Astrocyte (in vitro differentiated cells and primary cell): ENCODE measurements at places on chromosomes 1 and 21. TPM values are rescaled to one million over a fixed set of nuclear protein-coding genes. Genes with fewer than 3 reads are reported as not detected.
A peak's percentile ranks its signal among the peaks of the same experiment; 100 is the strongest.

DNA sequence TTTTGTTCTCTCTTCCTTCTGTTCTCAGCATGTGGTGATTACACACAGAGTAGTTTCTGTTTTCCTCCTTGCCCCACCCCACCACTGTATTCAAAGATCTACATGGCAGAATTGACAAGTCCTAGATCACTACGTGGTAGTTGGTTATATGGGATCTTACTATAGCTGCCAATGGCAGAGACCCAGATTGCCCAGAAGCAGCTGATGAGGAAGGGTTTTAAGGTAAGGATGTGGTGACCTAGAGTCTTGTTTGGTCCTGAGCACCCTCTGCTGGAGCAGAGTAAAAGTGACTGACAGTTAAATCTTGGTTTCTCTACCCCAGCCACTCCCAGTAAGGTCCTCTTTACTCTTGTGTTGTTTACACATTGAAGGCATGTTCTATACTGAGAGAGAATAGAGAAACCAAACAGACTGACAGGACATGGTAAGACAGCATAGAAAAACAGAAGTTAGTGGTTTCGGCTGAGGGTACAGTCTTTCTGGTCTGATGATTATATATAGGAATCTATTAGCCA lies 22.8 kb upstream of the STRIP1 start:
- peaks cover under 1% of the 10 kb centered on the region for H3K4me1 ChIP-seq
- no peaks in the 10 kb centered on the region for H3K27me3 ChIP-seq
- no peak for DNase-seq

GRCh38 chr21:44052071-44052829 lies 40.1 kb downstream of the TRAPPC10 start:
- H3K27me3 ChIP-seq: no peaks in the 10 kb centered on the region
- peak overlapping the region; percentile 48 for H3K27ac ChIP-seq
- H3K4me3 ChIP-seq: no peak overlapping the region
- peaks cover 12% of the 10 kb centered on the region for H3K36me3 ChIP-seq
- peaks cover 15% of the 10 kb centered on the region for H3K4me1 ChIP-seq
- no peak for DNase-seq

- H3K36me3 ChIP-seq: no peaks in the 10 kb centered on the region
- H3K4me1 ChIP-seq: peaks cover 10% of the 10 kb centered on the region
- H3K27ac ChIP-seq: no peak overlapping the region
- no peak for DNase-seq
- H3K27me3 ChIP-seq: no peaks in the 10 kb centered on the region
Observed at GRCh38 chr1:79239840-79240239, 233.3 kb upstream of the ADGRL4 start.

DNA sequence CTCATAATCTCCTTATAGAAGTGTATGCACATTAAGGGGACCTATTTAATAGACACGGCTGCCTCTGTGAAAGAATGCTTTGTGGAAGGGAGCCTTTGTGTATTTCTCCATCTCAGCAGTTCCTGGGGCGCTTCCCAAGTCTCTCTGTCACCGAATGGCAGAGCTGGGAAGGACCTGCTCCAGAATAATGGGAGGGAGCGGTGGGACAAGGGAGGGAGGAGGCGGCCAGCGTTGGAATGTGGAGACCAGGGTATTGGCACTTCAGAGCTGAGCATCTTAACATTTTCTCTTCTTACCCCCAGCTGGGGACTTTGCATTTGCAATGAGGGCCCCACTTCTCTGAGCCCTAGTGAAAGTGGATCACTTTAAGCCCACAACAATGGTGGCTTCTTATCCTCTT lies 23.9 kb downstream of the CACHD1 start:
- H3K4me3 ChIP-seq: no peak overlapping the region
- no peak for DNase-seq
- no peak overlapping the region for H3K27ac ChIP-seq
- H3K4me1 ChIP-seq: peaks cover 6% of the 10 kb centered on the region

PIGR gene
- not detected in 2 replicates for total RNA-seq
